ENCODE measurements at places on chromosomes 7 and 10. TPM values are rescaled to one million over a fixed set of nuclear protein-coding genes. Genes with fewer than 3 reads are reported as not detected.

Gene LRRN3
- polyA plus RNA-seq, result 6.4 TPM

Gene BLOC1S2
- polyA plus RNA-seq, result 38.7 TPM

Gene AASS
- polyA plus RNA-seq, result 43.8 TPM

Gene ANXA7
- polyA plus RNA-seq, result 103 TPM

Gene PAOX
- 3.8 TPM for polyA plus RNA-seq

Gene GCC1
- 15.0 TPM for polyA plus RNA-seq

Gene ANXA8L1
- polyA plus RNA-seq, result 0.11 TPM

Gene CCM2
- 28.4 TPM for polyA plus RNA-seq

Gene COL13A1
- 19.5 TPM for polyA plus RNA-seq

Gene LIPM
- not detected for polyA plus RNA-seq

Gene PDE1C
- 3.3 TPM for polyA plus RNA-seq

Gene RAB19
- 2.5 TPM for polyA plus RNA-seq

Gene INHBA
- 4.6 TPM for polyA plus RNA-seq

Gene PON1
- polyA plus RNA-seq, result 0.92 TPM

Gene C10orf53
- not detected for polyA plus RNA-seq

Gene GPNMB
- polyA plus RNA-seq, result 30.3 TPM

Data from right renal cortex interstitium (tissue), 3 donors.